ENCODE measurements at places on chromosomes 11 and 22. TPM values are rescaled to one million over a fixed set of nuclear protein-coding genes. Genes with fewer than 3 reads are reported as not detected.

The HMOX1 gene
- 0.81 TPM for total RNA-seq

The RAG2 gene
- 0.27 TPM for total RNA-seq

The LRRC75B gene
- total RNA-seq: 10.0 TPM

The KDM4D gene
- total RNA-seq: 1.3 TPM

The TPBGL gene
- total RNA-seq: under 0.01 TPM

The OR52I2 gene
- total RNA-seq: not detected

The SCO2 gene
- 7.3 TPM for total RNA-seq
